ENCODE measurements at places on chromosomes 16 and 17. TPM values are rescaled to one million over a fixed set of nuclear protein-coding genes. Genes with fewer than 3 reads are reported as not detected.

DNA sequence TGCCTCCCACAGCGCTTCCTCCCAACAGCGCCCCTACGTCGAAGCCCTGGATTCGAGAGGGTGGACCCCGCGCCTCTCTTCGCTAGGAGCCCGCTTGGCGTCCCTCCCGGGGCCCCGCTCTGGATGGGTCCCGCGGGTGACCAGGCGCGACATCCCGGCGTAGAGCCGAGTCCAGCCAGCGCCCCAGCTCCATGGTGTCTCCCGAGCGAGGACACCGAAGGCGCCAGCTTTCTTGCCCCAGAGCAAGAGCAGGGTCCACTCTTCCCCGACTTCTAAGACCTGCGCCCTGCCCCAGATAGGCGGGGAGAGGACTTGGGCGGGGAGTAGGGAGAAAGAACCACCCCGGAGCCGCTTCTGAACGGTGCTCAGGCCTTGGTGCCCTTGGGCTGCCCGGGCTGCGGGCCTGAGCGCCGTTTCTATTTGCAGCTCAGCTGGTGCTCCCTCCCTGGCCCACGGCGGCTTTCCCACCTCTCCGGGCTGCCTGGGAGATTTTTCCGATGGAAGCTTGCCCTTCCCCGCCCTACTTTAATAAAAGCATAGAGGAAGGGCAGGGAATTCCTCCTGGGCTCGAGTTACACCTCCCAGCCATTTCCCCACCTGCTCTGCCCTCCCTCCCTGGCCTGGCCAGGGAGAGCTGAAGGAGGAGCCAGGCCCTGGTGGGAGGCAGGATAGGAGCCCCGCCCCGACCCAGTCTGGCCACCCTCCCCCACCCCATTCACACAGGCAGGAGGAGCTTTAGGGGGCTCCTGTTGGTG is 1.8 kb downstream of the MMP15 start:
- peaks cover 37% of the 10 kb centered on the region for H3K27me3 ChIP-seq
- no peak for DNase-seq
- no peak overlapping the region for H3K27ac ChIP-seq
- peaks cover 30% of the 10 kb centered on the region for H3K4me1 ChIP-seq
- peak overlapping the region; percentile 48 for H3K4me3 ChIP-seq

DNA sequence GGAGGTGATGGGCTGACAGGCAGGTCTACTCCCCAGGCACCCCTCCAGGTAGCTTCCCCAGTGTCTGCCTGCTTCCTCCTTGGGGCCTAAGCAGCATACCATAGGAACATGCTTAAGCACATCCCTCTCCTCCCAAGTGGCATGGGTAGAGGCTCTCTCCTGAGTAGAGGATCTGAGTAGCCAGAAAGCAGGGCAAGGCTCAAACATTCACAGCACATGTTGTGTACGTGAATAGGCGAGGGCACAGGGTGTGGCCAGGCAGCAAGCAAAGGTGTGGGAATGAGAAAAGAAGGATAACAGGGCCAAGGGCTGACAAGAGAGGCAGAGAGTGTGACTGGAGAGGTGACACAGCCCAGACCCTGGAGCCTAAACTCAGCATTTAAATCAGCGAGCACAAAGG is 29.7 kb upstream of the GFOD2 start:
- peaks cover 5% of the 10 kb centered on the region for H3K36me3 ChIP-seq
- H3K4me3 ChIP-seq, result no peak overlapping the region
- H3K4me1 ChIP-seq, result no peaks in the 10 kb centered on the region
- no peak for DNase-seq

- H3K27me3 ChIP-seq, result no peaks in the 10 kb centered on the region
- no peaks in the 10 kb centered on the region for H3K4me1 ChIP-seq
- H3K36me3 ChIP-seq, result no peaks in the 10 kb centered on the region
- DNase-seq, result no peak
- no peak overlapping the region for H3K4me3 ChIP-seq
Observed at GRCh38 chr17:72515291-72516065, 394.7 kb downstream of the SOX9 start.

DNA sequence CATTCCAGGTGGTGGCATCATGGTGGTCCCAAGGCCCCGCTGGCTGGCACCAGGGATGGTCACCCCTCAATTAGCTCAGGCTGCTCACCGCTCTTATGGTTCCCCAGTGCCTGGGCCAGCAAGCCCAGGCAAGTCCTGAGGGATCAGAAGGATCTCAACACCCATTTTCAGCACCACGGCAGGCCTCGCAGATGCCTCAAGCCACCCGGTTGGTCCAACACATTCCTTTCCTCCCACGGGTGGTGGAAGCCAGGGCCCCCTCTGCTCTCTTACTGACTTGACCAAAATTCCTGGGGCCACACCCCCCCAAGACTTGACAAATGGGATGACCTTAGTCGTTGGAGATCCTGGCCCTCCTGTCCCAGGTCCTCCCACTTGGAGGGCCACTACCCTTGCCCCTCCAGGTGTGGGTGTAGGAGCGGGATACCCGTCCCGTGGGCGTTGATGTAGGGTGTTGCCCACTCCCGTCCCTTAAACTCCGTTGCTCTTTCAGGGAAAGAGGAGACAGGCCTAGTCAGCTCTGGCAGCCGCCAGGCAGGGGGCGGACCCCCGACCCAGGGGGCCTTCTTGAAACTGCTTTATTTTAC is 5.9 kb downstream of the ZNF205 start:
- no peak overlapping the region for H3K27ac ChIP-seq
- H3K4me1 ChIP-seq, result peaks cover 6% of the 10 kb centered on the region
- no peak overlapping the region for H3K4me3 ChIP-seq
- no peak for DNase-seq
- no peaks in the 10 kb centered on the region for H3K36me3 ChIP-seq

The C17orf50 gene
- not detected for total RNA-seq

The NTN3 gene
- total RNA-seq, result not detected

The NOXO1 gene
- 0.86 TPM for total RNA-seq

The MYO15A gene
- 1.9 TPM for total RNA-seq

The GP1BA gene
- total RNA-seq, result not detected

DNA sequence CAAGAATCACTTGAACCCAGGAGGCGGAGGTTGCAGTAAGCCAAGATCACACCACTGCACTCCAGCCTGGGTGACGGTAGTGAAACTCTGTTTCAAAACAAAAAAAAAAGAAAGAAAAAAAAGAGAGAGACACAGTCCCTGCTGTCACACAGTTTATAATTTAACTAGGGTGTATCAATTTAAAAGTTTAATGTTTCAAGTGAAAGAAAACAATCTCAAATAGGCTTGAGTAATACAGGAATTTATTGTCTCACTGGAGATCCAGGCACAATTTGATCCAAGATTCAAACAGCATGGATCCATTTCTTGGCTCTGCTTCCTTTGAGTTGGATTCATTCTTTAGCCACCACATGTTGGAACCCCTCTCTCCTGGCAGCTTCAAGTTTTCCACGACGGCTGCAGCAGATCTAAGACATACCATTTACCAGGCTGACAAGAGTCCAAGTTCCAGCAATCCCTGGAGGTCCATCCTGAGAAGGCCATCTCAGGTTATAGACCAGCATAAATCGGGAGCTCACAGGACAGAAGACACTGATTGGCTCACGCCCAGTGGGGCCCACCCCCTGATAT is 97.5 kb downstream of the YPEL2 start:
- H3K36me3 ChIP-seq, result no peaks in the 10 kb centered on the region
- no peak for DNase-seq
- peaks cover 2% of the 10 kb centered on the region for H3K27me3 ChIP-seq
- H3K4me1 ChIP-seq, result no peaks in the 10 kb centered on the region
- H3K27ac ChIP-seq, result no peak overlapping the region
- no peak overlapping the region for H3K4me3 ChIP-seq

GRCh38 chr17:17739388-17740066 is 58.3 kb downstream of the RAI1 start:
- H3K4me3 ChIP-seq, result no peak overlapping the region
- H3K27ac ChIP-seq, result peak overlapping the region; percentile 48
- no peaks in the 10 kb centered on the region for H3K36me3 ChIP-seq
- no peak for DNase-seq
- peaks cover 9% of the 10 kb centered on the region for H3K4me1 ChIP-seq

- H3K36me3 ChIP-seq, result no peaks in the 10 kb centered on the region
- peaks cover 20% of the 10 kb centered on the region for H3K4me1 ChIP-seq
- DNase-seq, result no peak
- no peaks in the 10 kb centered on the region for H3K27me3 ChIP-seq
- H3K27ac ChIP-seq, result no peak within 1 kb of the TSS
- no peak within 1 kb of the TSS for H3K4me3 ChIP-seq
Observed at GRCh38 chr17:47208744-47209488, at the start of gene MYL4. TSS of gene MYL4 (plus strand) at chr17:47209348. CDS start at chr17:47209423, 75 bp downstream.

The COL1A1 gene
- total RNA-seq, result 15.4 TPM

DNA sequence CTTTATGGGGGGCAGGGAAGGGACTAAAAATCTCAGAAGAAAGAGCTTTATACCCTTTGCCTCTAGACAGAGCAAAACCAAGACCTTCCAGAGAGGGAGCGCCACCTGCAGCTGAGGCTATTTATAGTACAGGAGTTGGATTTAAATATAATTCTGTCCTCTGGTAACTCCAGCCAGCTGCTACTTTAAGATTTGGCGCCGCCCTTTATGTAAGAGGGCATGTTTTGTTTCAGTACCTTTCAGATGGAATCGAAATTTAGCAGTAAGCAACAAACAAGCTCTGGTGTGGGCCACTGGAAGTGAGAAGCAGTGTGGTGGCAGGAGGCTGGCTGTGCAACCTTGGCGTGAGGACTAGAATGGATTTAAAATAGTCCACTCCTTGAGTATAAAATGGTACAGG is 5.2 kb upstream of the GUCY2D start:
- H3K27ac ChIP-seq, result no peak overlapping the region
- no peak overlapping the region for H3K4me3 ChIP-seq
- no peaks in the 10 kb centered on the region for H3K36me3 ChIP-seq
- DNase-seq, result no peak

GRCh38 chr17:15480204-15480603 is 12.8 kb upstream of the CDRT4 start:
- H3K27me3 ChIP-seq, result no peaks in the 10 kb centered on the region
- peaks cover 3% of the 10 kb centered on the region for H3K36me3 ChIP-seq
- H3K27ac ChIP-seq, result no peak overlapping the region
- DNase-seq, result no peak
- H3K4me3 ChIP-seq, result no peak overlapping the region
- no peaks in the 10 kb centered on the region for H3K4me1 ChIP-seq

- H3K27me3 ChIP-seq, result peaks cover 29% of the 10 kb centered on the region
- peaks cover 5% of the 10 kb centered on the region for H3K4me1 ChIP-seq
- peak overlapping the region; percentile 51 for H3K4me3 ChIP-seq
Observed at GRCh38 chr16:73047221-73047535, 750 bp downstream of the ZFHX3 start.

DNA sequence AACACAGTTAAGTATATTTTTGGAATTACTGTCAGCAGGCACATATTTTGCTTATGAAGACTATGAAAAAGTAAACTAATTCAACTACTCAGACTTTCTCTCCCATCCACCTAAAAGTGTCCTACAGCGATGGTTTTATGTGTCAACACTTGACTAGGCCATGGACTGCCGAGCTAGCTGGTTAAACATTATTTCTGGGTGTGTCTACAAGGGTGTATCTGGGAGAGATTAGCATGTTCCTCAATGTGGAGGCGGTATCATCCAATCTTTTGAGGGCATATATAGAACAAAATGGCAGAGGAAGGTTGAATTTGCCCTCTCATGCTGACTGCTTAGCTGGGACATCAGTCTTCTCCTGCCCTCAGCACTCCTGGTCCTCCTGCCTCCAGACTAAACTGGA is 82.7 kb upstream of the CDYL2 start:
- no peaks in the 10 kb centered on the region for H3K27me3 ChIP-seq
- H3K4me3 ChIP-seq, result no peak overlapping the region
- H3K36me3 ChIP-seq, result no peaks in the 10 kb centered on the region
- no peak overlapping the region for H3K27ac ChIP-seq
- DNase-seq, result no peak

The HOXB5 gene
- total RNA-seq, result not detected

The KRTAP2-3 gene
- total RNA-seq, result not detected

GRCh38 chr17:42979511-42980273 is at the start of gene PTGES3L:
TSS of gene PTGES3L (minus strand) at chr17:42980080. CDS start at chr17:42980053, 27 bp downstream.
- no peaks in the 10 kb centered on the region for H3K27me3 ChIP-seq
- peak within 1 kb of the TSS; percentile 83 for H3K4me3 ChIP-seq
- H3K4me1 ChIP-seq, result peaks cover 23% of the 10 kb centered on the region

The RGS11 gene
- total RNA-seq, result not detected

GRCh38 chr17:61809816-61810392 is 53.4 kb downstream of the BRIP1 start:
- DNase-seq, result no peak
- H3K4me3 ChIP-seq, result no peak overlapping the region
- H3K36me3 ChIP-seq, result no peaks in the 10 kb centered on the region
- no peaks in the 10 kb centered on the region for H3K4me1 ChIP-seq

The GNGT2 gene
- 5.0 TPM for total RNA-seq

DNA sequence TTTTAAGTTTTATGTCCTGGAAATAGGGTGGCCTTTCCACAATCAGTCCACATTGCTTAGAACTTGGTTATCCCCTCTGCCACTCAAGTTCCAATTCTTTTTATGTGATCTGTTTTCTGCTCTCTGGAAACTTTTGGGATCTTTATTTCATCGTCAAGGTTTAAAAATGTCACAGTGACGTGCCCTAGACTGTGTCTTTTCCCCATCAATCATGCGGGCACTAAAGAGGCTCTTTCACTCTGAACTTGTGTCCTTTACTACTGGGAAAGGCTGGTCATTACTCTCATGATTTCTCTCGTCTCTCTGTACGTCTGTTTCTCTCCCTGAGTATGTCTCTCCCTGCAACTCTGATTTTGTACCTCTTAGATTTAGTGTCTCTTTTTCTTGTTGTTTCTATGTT is 189.8 kb upstream of the AXIN2 start:
- DNase-seq, result no peak
- no peak overlapping the region for H3K27ac ChIP-seq
- no peak overlapping the region for H3K4me3 ChIP-seq
- peaks cover 21% of the 10 kb centered on the region for H3K4me1 ChIP-seq
- H3K27me3 ChIP-seq, result no peaks in the 10 kb centered on the region
- H3K36me3 ChIP-seq, result no peaks in the 10 kb centered on the region

- no peaks in the 10 kb centered on the region for H3K4me1 ChIP-seq
- H3K27ac ChIP-seq, result no peak overlapping the region
- peaks cover 8% of the 10 kb centered on the region for H3K36me3 ChIP-seq
- no peak for DNase-seq
- H3K27me3 ChIP-seq, result no peaks in the 10 kb centered on the region
- no peak overlapping the region for H3K4me3 ChIP-seq
Observed at GRCh38 chr17:63679214-63679613, 20.7 kb downstream of the LIMD2 start.

The MEFV gene
- total RNA-seq, result 0.16 TPM

DNA sequence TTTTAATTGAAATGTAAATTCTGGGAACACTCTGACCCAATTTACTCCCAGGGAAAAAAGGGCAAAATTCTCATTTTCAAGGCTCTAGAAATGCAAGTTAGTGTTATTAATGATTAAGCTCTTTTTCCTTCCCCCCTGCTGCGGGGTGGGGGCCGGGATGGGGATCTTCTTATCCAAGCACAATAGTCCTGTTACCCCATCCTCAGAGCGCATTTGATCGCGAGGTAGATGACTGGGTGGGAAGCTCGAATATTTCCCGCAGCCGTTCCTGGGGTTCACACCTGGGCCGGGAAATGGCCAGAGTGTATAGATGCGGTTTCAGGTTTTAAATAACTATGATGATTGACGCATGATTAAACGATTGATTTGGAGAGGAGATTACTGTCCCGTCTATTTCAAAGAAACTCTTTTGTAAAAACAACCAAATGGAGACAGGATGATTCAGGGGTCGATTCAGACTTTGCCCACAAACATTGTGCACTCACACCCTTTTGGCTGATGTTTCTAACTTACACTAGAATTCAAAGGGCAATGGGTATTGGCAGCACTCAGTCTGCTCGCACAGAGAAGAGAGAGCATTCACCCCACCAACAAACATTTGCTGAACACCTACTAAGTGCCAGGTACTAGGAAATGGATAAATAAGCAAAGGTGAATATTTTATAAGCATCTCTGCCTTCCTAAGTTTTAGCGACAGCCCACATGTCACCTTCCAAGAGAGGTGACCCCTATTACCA is 55.0 kb downstream of the SALL1 start:
- DNase-seq, result no peak
- no peak overlapping the region for H3K4me3 ChIP-seq
- H3K27ac ChIP-seq, result no peak overlapping the region
- no peaks in the 10 kb centered on the region for H3K4me1 ChIP-seq
- H3K36me3 ChIP-seq, result no peaks in the 10 kb centered on the region

Data from T-cell (primary cell).